ENCODE measurements at places on chromosomes 3 and 15. TPM values are rescaled to one million over a fixed set of nuclear protein-coding genes. Genes with fewer than 3 reads are reported as not detected.

The DAZL gene
- polyA plus RNA-seq, result not detected

The ACAD11 gene
- polyA plus RNA-seq, result 32.1 TPM

The RFX7 gene
- polyA plus RNA-seq, result 24.8 TPM

The CKMT1A gene
- not detected for polyA plus RNA-seq

The CCR9 gene
- 0.12 TPM for polyA plus RNA-seq

The TM4SF1 gene
- polyA plus RNA-seq, result 82.5 TPM

Data from right lung (tissue), 10 donors.